Hair follicle dermal papilla cell (primary cell): ENCODE measurements at places on chromosomes 12 and 14. TPM values are rescaled to one million over a fixed set of nuclear protein-coding genes. Genes with fewer than 3 reads are reported as not detected.

Gene PRIMA1
- not detected in 2 replicates for total RNA-seq

Gene PLD4
- total RNA-seq: under 0.01 TPM in 2 replicates

Gene SNW1
- total RNA-seq: 45.4 and 47.7 TPM in 2 replicates

Gene TSPAN8
- total RNA-seq: 0.24 and 0.32 TPM in 2 replicates

Gene SPIC
- not detected in 2 replicates for total RNA-seq

Gene SLC10A1
- total RNA-seq: not detected in 2 replicates

Gene MYF6
- not detected in 2 replicates for total RNA-seq

Gene KLRK1
- 0.16 TPM in 1 of 2 replicates, not detected in the other for total RNA-seq

Gene TTC7B
- total RNA-seq: 27.2 and 32.6 TPM in 2 replicates

Gene CGRRF1
- 12.9 and 17.2 TPM in 2 replicates for total RNA-seq

Gene CCDC177
- total RNA-seq: not detected in 2 replicates

Gene MFAP5
- 200 and 206 TPM in 2 replicates for total RNA-seq

Gene AQP2
- total RNA-seq: not detected in 2 replicates

Gene NPAS3
- 0.85 and 1.3 TPM in 2 replicates for total RNA-seq

Gene NPFF
- not detected in 2 replicates for total RNA-seq

Gene JKAMP
- total RNA-seq: 77.4 and 82.3 TPM in 2 replicates

Gene ZNF268
- total RNA-seq: 33.3 and 41.1 TPM in 2 replicates

Gene CDK2
- total RNA-seq: 14.1 and 17.7 TPM in 2 replicates

Gene TMEM30B
- total RNA-seq: 0.49 TPM in 2 replicates

Gene ERBB3
- total RNA-seq: 0.73 and 2.3 TPM in 2 replicates

Gene IFI27L1
- total RNA-seq: 9.7 and 16.2 TPM in 2 replicates

Gene LPAR5
- 0.12 TPM in 1 of 2 replicates, not detected in the other for total RNA-seq

Gene RPL10L
- not detected in 2 replicates for total RNA-seq

Gene GZMB
- total RNA-seq: not detected in 2 replicates

Gene BCL2L14
- not detected in 2 replicates for total RNA-seq

Gene CLEC1B
- not detected in 2 replicates for total RNA-seq

Gene LRCOL1
- total RNA-seq: not detected in 2 replicates

Gene RERG
- 0.24 TPM in 1 of 2 replicates, not detected in the other for total RNA-seq

Gene RILPL1
- 15.2 and 16.6 TPM in 2 replicates for total RNA-seq

Gene BDKRB2
- 3.5 and 21.3 TPM in 2 replicates for total RNA-seq

Gene PTGER2
- total RNA-seq: 0.97 and 1.1 TPM in 2 replicates

Gene RAD9B
- total RNA-seq: 0.65 and 0.97 TPM in 2 replicates

Gene DIO2
- total RNA-seq: 5.8 and 31.8 TPM in 2 replicates
